HFF-Myc (cell line): ENCODE measurements at places on chromosomes 6 and 20.
A peak's percentile ranks its signal among the peaks of the same experiment; 100 is the strongest.

DNA sequence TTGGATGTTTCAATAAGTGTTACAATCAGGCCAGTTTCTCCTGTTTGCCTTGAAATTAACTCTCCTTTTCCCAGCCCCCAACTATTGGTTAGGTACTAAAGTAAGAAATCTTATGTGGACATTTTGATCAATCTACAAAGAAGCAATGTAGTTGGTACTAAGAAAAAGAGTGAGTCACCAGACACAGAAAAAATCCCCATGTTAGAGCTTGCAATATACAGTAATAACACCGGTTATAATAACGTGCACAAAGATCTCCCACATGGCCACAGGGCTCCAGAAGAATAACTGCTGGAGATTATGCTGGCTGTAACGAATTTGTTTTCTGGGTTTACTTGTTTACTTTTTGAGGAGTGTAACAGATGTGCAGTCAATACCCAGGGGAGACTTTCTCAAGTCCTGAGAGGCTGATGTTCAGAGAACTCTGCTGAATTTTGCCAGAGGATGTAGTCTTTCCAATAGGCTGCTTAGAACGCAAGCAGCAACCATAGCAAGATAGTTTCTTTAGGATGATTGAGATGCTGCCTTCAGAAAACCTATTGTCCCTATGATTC is 166.2 kb upstream of the SPACA1 start:
- DNase-seq = no peak

DNA sequence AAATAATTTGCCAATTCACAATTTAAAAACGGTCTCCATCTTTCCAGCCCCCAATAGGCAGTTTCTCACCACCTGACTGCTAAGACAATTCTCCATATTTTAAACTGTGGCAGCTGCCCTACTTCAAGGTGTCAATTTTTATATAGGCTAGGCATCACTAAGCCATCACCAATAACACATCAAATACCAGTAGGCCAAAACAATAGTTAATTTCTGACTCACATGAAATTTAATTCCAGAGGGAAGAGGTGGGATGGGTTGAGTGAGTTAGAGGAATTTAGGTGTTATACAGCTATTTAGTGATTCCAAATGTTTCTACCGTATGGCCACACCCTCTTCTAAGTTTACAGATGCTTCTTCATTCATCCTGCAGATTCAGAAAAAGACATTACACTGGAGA is 49.9 kb downstream of the GFRAL start:
- DNase-seq = no peak

DNA sequence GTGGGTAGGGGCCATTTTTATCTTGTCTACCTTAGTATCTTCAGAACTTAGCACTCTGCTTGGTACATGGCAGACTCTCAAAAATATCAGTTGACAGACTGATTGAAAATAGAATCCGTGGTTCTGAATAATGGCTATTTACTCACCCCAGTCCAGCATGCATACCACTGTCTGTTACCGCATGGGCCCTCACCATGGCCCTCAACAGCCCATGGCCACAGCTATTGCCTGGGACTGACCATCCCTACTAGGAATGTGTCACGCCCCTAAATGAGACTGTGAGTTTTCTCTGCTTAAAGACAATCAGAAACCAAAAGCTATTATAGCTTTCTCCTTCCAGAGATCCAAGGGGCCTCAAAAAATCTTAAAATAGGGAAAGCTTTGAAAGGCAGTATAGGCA is 207.7 kb downstream of the ATXN1 start:
- no peak for DNase-seq

DNA sequence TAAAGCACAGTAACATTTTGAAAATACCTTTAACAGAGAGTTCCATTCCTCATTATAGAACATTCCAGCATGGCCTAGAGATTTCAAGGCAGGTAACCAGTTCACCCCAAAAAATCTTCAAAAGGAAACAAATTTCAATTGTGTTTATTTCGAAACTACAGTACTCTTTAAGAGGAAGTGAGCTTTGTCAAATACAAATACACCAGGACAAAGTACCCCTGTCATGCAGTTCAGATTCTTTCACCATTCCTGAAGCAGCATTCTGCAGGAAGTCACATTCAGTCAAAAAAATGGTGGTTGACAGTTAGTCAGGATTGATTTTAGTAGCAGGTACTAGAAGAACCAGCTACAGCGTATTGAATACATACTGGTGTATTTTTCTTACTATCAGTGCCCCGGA is 89.6 kb upstream of the RIN2 start:
- DNase-seq = no peak

- no peak for DNase-seq
Observed at GRCh38 chr6:3190779-3191178, 33.4 kb upstream of the TUBB2A start.

DNA sequence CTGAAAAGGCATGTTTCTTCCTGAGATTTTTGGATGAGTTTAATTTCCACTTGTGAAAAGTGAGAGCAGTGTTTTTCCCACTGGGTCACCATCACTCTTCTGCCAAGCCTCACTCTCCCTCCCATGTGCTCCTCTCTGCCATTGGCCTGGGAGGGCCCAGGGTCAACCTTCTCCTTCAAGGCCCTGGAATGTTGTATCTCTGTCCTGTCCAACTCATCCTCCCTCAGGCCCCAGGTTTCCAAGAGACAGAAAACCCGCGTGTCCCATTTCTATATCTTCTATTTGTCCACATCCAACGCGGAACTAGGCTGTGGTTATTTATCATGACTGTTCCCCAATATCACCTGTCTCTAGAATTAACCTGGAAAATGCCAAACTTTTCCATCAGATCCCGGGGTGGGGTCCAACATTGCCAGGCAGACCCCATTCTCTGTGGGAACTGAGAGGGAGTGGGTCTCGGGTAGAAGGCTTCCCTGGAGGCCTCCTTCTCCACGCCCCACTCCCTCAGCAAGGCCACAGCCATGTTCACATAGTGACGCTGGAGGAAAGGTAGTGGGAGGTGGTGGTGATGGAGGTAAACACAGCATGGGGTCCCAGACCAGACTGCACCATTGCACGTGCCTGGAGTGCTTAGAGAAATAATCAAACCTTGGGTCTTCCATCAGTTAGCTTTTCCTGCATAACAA is 173.5 kb downstream of the SCP2D1 start:
- DNase-seq = no peak

DNA sequence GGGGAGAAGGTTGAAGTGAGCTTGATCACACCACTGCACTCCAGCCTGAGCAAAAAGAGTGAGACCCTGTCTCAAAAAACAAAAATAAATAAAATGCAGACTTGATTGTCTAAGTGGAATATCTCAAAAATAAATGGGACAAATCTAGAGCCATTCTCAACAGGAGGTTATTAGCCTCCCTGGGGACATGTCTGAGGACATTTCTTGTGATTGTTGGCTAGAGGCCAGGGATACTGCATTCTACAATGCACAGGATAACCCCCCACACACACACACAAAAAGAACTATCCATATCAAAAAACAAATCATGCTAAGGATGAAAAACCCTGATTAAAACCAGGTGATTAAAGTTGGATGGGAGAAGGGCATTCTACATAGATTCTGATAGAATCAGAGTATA is 37.5 kb downstream of the FAM217A start:
- no peak for DNase-seq

GRCh38 chr6:11580686-11581405 is 43.3 kb downstream of the TMEM170B start:
- no peak for DNase-seq

- no peak for DNase-seq
Observed at GRCh38 chr6:105151644-105152043, 28.2 kb downstream of the POPDC3 start.

- DNase-seq = no peak
Observed at GRCh38 chr6:168542301-168542700, 101.3 kb downstream of the SMOC2 start.

- no peak for DNase-seq
Observed at GRCh38 chr6:160678744-160679401, 14.8 kb upstream of the LPA start.

DNA sequence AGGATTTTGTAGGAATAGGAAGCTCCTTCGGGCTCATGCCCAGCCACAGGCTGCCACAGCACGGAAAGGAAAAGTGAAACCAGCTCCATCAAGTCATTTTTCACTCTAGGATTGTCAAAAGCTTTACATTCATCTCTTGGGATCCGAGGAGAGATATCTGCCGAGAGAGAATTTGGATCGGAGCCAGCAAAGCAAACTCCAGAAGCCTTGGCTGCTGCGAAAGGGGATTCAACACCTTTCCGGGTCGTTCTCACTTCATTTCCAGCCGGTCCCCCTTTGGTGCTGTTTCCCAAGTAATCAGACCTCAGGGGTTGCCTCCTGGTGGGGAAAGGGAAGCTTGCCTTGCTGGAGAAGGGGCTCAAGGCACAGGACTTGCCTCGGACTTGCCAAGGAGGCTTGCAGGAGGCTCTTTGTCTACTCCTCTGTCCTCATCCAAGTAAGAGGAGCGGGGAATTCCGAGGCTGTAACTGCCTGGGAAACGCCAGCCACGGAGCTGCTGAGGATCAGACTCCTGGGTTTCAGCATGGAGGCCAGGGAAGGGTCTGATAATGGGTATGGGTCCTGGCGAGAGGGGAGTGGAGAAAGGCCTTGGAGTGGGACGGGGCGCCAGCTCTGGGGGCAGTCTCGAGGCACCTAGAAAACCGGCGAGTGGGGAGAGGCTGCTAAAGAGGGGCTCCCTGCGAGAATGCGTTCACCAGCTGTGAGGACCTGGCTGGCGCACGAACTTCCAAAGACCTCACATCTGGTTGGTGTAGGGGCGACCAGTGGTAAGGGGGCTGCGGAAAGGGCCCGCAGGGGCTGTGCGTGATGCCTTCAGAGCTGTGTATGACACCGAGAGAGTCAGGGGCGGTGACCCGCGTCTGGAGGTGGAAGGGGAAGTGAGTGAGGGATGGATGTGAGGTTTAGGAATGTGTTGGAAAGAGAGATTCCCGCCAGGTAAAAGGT is 702 bp downstream of the ETV7 start:
- DNase-seq = peak; percentile 12
